Hematopoietic multipotent progenitor cell treated with erythropoietin and hydrocortisone succinate and interleukin-3 and kit ligand, for 4 days (in vitro differentiated cells): ENCODE measurements at places on chromosomes 5 and 9.

DNA sequence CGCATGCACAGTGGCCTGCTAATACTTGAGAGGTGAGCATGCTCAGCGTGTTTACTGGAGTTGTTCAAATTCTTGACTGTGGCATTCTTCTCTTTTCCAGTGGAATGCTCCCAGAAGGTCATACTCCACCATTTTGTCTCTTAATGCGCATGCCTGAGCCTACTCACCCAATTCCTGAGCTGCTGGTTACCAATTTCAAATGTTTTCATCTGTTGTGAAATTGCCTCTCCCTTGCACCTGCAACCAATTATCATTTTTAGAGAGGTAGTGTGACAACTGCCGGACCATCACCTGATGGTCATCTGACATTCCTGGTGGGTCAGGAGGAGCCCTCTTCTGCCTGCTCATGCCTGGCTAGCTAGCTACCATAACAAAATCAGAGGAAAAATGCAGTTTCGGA is 82.2 kb upstream of the LIFR start:
- DNase-seq: no peak

DNA sequence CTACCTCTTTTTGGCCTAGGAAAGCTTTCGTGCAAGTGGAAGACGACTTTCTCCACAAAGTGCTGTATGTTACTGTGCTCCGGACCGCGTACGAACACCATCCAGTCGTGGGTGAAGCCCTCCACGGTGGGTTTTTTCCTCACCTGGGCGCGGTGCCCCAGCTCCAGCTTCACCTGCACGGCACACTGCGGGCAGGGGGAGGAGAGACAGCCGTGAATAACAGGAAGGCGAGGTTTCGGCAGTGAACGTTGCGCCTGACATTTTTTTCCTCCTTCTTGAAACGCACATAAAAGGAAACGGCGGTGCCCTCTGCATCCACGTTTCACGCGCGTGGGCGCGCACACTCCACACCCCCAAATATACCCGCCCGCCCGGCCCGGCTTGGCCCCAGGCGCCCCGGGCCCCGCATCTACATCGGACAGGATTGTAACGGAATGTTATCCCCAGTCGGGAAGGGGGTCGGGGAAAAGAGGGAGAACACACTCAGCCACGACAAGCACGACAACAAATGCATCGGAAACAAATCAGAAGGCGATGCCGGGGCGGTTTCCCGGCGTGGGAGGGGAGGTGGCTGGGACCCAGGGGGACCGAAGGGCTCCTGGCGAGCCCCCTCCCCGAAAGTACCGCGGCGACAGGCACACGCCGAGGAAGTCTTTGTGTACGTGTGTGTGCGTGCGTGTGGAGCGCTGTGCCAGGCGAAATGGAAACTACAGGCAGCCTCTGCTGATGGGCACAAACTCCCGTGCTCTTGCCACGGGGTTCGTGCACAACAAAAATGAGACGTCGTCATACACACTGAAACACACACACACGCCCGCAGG is 1.4 kb downstream of the MLLT3 start:
- peak; percentile 58 for DNase-seq

GRCh38 chr5:6592601-6593000 is 40.2 kb downstream of the NSUN2 start:
- no peak for DNase-seq

- no peak for DNase-seq
These were observed 96.4 kb downstream of the ACTL7B start for GRCh38 chr9:108759399-108759798.

DNA sequence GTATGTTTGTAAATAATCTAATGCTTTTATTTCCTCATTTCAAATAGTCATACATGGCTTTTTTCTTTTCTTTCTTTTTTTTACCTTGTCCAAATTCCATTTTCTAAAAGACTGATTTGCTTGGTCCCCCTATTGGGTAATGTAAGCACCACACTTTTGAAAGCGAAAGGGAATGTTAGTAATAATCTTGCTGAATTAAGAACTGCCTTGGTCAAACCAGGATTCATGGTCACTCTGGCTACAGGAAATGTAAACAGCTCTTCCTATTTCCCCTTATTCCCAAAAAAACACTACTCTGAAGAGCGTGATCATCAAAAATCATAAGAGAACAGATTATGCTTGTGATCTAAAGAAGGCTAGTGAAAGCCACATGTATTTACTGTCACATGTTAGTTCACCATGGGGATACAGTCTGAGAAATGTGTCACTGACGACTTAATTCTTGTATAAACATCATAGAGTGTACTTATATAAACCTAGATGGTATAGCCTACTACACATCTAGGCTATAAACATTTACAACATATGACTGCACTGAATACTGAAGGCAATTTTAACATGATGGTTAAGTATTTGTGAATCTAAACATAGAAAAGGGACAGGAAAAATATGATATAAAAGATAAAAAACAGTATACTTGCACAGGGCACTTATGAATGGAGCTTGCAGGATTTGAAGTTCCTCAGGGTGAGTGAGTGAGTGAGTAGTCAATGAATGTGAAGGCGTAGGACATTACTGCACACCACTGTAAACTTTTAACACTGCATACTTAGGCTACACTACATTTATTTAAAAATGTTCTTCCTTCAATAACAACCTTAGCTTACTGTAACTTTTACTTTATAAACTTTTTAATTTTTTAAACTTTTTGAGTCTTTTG is 75.3 kb downstream of the HMGCR start:
- peak; percentile 25 for DNase-seq

DNA sequence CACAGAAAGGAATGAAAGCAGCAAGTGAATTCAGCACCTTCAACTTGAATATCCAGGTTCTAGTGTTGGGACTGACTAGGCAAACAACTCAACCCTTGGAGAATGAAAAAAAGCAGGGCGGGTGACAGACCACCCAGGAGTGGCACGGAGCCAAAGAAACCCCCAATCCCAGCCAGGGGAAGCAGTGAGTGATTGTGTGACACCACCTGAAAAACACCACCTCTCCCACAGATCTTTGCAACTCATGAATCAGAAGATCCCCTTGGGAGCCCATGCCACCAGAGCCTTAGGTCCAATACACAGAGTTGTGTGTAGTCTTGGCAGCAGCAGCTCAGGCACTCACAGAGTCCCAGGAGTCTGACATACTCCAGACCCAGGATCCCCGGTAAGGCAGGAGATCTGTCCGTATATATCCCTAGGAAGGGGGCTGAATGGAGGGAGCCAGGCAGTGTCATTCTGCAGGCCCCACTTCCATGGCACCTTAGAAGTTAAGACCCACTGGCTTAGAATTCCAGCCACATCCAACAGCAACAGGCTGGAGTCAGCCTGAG is 22.1 kb upstream of the ROR2 start:
- DNase-seq: no peak

DNA sequence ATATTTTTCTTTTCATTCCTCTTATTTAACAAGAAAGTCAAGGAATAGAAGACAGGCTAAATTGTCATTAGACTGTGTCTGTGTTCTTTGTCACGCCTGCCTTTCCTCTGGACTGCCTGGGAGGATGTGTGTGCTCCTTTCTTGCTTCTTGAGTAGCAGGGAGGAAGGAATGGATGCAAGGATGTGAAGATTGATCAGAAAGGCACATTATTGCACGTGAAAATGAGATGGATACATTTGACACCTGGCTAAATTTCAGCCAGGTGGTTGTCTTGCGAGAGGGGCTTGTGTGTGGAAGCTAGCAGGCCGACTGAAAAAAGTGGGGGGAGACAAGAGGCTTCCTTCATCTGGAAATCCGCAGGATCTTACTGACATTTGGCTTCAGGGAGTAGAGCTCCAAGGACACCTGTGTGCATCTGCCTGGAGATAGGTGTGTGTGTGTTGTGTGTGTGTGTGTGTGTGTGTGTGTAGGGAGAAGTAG is 200.1 kb downstream of the MEF2C start:
- no peak for DNase-seq
